HepG2 (cell line): ENCODE measurements at places on chromosomes 6 and 20. TPM values are rescaled to one million over a fixed set of nuclear protein-coding genes. Genes with fewer than 3 reads are reported as not detected.

DNA sequence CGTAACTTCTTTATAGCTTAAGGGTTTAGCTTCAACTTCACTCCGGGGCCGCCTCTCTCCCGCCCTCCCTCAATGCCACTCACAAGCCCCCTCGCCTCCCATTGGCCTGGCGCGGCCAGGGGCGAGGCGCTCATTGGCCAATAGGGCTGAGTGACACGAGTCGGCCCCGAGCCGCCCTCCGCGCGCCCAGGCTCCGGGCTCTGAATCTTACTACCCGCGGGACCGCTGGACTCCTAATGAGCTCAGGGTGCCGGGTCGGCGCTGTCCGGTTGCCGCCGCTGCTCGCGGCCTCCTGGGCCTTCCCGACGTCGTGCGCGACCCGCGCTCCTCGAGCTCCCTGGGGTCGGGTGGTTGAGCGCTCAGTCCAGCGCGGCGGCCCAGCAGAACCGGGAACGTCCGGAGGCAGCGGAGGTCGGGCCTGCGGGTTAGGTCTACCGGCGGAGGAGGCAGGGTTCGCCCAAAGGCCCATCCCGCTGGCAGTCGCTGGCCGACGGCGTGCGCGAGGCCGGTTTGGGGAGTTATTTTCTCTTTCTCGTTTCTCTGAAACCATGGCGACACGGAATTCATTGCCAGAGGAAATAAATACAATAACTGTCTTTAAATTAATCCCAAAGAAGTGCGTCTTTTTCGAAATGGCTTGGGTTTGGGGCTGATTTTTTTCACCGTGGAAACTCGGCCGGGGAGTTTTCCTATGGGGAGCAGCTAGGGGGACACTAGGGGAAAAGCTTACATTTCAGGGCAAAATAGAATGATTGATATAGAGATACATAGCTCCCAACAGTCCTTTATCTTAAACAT, at the start of gene SIM1:
TSS of gene SIM1 (minus strand) at position 19 of the 798 bp plus-strand sequence. CDS start 1,453 bp downstream, outside the sequence.
- no peak for DNase-seq

- no peak for DNase-seq
Measured at GRCh38 chr6:101181006-101181405, 212.5 kb upstream of the GRIK2 start.

- DNase-seq: no peak
Measured at GRCh38 chr6:41935193-41935574, 6.4 kb downstream of the CCND3 start.

DNA sequence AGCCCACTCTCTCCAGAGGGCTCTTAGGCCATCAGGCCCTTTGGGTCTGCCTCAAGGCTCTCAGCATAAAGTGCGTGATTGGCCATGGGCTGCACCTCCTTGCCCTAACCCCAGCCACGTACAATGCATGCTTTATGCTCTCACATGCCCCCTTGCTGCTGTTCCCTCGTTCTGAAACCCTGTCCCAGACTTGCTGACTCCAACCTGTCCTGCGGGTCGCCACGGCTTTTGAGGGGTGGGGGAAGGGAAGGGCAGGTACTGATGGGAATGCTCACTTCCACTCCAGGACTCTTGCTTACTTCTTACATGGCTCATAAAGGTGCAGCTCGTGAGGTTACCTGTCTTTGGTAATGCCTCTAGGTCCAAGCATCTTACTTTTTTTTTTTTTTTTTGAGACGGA, 6.0 kb downstream of the ARMC12 start:
- DNase-seq: peak; percentile 91

The PLEKHG1 gene
- 0.04 and 0.07 TPM in 2 replicates for total RNA-seq

DNA sequence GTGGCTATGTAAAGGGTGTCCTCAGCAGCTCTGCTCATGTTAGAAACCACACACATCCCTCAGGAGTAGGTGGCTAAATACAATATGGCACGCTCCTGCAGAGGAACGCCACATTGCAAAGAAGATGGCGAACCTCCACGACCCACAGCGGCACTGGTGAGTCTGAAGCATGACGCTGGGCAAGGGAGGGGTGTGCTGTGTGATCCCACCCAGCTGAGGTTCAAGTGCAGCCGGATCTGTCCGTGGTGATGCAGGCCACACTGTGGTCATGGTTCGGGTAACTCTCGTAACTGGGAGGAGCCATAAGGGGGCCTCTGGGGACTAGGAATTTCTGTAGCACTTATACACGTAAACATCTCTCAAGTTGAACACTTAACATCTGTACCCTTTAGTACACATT, 23.4 kb upstream of the APMAP start:
- no peak for DNase-seq

The LZTS3 gene
- 7.4 and 10.1 TPM in 2 replicates for total RNA-seq

- DNase-seq: no peak
Measured at GRCh38 chr6:169208011-169208410, 45.6 kb downstream of the THBS2 start.

DNA sequence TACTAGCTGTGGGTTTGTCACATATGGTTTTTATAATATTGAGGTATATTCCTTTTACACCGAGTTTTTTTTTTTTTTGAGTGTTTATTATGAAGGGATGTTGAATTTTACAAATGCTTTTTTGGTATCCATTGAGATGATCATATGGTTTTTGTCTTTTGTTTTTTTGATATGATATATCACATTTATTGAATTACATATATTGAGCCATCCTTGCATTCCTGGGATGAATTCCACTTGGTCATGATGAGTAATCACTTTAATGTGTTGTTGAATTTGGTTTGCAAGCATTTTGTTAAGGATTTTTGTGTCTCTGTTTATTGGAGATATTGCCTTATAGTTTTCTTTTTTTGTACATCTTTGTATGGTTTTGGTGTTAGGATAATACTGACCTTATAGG, 3.3 kb upstream of the ZNF337 start:
- no peak for DNase-seq

The RSPH9 gene
- total RNA-seq: 0.04 TPM in 1 of 2 replicates, not detected in the other

The TRIM10 gene
- 4.1 and 4.5 TPM in 2 replicates for total RNA-seq

DNA sequence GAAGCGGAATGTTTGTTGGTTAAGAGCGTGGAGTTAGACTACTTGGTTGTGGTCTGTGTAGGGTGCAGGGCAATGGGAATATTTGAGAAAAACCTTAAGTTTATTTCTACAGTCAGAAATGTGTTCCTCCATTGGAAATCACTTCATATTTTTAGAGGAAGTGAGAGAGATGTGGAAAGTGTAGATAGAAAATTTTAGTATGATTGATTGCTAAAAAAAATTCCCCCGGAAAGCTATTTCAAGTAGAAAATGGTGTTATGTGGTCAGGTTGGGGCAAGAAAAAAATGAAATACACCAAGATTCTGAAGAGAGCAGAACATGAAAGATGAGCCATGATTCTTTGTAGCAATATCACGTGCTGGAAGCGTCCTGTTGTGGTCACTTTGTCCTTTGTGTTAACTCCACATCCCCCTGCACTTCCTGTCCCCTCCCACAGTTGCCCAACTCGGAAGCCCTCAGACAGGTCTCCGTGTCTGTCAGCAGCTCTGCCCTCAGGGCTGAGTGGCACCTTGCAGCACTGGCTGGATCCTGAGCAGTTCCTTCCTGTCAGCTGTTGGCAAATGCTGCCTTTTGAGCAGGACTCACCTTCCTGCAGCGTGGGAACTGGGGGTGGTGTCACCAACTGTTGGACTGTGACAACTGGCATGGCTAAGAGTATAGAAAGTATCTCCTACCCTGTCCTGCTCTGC, 137.5 kb upstream of the SLC24A3 start:
- DNase-seq: no peak

DNA sequence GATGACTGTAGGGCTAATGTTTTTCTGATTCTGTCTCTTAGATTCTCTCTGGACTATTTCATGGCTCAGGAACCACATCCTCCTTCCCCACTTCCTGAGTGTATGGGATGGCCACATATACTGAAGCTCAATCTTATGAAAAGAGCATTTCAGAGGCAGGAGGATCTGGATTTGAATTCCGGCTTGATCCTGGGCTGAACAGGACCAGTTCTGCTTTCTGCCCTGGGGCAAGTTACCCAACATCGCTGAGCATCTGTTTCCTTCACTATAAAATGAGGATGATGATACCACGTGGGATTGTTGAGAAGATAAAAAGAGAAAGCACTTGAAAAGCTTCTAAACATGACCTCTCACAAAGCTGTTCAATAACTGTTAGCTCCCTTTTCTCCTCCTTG, 168.4 kb upstream of the TNFAIP3 start:
- no peak for DNase-seq
